ENCODE measurements at places on chromosomes 7 and 10. TPM values are rescaled to one million over a fixed set of nuclear protein-coding genes. Genes with fewer than 3 reads are reported as not detected.

Gene GRID2IP
- total RNA-seq = 1.7 TPM

Gene SAP25
- 5.1 TPM for total RNA-seq

DNA sequence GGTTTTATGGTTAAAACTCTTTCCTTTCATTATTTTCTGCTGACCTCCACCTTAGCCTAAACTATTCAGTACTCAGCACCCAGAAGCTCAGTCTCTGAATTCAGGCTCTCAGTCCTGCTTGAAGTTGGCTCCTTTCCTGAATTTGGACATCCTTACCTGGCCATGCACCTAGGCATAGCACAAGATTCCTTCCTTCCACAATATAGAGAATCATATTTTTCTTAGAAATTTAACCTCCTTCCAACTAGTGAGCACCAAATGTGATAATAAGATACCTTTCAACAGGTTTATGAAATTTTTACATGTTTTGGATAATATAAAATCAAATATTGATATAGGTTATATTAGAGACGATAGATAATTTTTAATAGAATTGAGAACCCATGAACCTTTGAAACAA lies 905.6 kb upstream of the GHITM start:
- H3K36me3 ChIP-seq = no peaks in the 10 kb centered on the region
- no peak for DNase-seq
- no peak overlapping the region for H3K27ac ChIP-seq
- no peak overlapping the region for H3K4me3 ChIP-seq

GRCh38 chr7:123945938-123946337 lies 20.9 kb downstream of the SPAM1 start:
- H3K36me3 ChIP-seq = no peaks in the 10 kb centered on the region
- DNase-seq = no peak
- H3K27ac ChIP-seq = no peak overlapping the region
- H3K27me3 ChIP-seq = no peaks in the 10 kb centered on the region
- peak overlapping the region; percentile 29 for H3K4me3 ChIP-seq
- H3K4me1 ChIP-seq = peaks cover 2% of the 10 kb centered on the region

GRCh38 chr7:84110400-84110799 lies 84.2 kb downstream of the SEMA3A start:
- DNase-seq = no peak
- peaks cover 4% of the 10 kb centered on the region for H3K36me3 ChIP-seq
- peak overlapping the region; percentile 41 for H3K4me3 ChIP-seq
- peaks cover 10% of the 10 kb centered on the region for H3K4me1 ChIP-seq
- H3K27me3 ChIP-seq = no peaks in the 10 kb centered on the region

Data from H9 (cell line).